CD4-positive, alpha-beta T cell (primary cell): ENCODE measurements at places on chromosomes 12 and 14. TPM values are rescaled to one million over a fixed set of nuclear protein-coding genes. Genes with fewer than 3 reads are reported as not detected.

DNA sequence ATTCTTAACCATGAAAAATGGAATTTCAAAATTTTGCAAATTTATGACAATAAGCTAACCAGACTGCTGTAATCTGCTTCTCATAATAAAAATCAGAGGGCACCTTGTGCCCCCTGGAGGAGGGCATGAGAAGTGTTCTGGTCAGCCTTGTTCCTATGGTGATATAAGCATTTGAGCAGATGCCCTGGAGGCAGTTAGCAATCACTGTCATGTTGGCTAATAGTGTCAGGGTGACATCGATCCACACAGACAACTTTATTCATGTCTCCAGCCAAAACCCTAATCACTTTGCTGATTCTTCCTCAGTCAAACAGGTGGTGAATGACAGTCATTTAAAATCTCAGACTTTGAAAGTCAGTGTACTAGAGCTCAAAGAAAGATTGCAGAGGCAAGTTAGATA, 943.0 kb downstream of the GALC start:
- no peak for DNase-seq

The ALDH1L2 gene
- total RNA-seq, result 0.03 TPM

The C1R gene
- total RNA-seq, result 3.1 TPM

DNA sequence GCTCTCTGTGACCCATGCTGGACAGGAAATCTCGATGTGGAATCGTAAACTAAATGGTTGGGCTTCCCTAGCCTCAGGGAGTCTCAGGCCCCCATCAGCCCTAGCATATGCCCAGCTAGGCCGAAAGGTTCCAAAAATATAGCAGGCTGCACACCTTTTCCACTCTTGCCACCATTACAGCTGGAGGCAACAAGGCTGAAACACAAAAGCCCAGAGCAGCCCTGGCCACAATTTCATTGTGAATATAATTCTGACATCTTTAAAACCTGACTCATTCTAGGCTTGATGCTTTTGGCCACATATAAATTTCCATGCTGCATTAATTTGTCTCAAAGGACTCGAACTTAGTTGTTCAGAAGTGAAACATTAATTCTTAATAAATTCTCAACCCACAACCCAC, 382.2 kb downstream of the GRIN2B start:
- no peak for DNase-seq

The CD27 gene
- 42.7 TPM for total RNA-seq

GRCh38 chr12:95789126-95790032, 1.2 kb downstream of the NTN4 start:
- DNase-seq, result no peak

DNA sequence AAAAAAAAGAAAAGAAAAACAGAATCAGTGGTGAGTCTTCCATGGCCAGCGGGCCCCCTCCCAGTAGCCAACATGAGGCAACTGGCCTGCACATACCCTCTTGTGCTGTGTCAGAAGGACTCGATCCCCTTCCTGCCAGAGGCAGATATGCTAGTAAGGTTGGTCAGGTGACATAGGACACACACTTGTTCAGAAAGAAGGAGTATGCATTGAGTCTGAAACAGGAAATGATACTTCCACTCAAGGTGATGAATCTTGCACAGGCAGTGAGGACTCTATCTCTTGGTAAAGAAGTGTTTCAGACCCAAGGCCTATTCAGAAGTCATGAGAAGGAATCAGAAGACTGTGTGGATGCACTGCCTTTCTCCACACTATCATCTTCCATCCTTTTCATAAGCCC, 269.7 kb upstream of the FAR2 start:
- no peak for DNase-seq

GRCh38 chr14:41298328-41298690, 308.4 kb upstream of the LRFN5 start:
- DNase-seq, result no peak

- peak; percentile 5 for DNase-seq
Observed at GRCh38 chr12:107404981-107405380, 280.6 kb upstream of the PWP1 start.

The MSRB3 gene
- not detected for total RNA-seq

- no peak for DNase-seq
Observed at GRCh38 chr12:87259391-87259790, 769.8 kb downstream of the C12orf50 start.
